ENCODE measurements at places on chromosomes 3 and 15.

DNA sequence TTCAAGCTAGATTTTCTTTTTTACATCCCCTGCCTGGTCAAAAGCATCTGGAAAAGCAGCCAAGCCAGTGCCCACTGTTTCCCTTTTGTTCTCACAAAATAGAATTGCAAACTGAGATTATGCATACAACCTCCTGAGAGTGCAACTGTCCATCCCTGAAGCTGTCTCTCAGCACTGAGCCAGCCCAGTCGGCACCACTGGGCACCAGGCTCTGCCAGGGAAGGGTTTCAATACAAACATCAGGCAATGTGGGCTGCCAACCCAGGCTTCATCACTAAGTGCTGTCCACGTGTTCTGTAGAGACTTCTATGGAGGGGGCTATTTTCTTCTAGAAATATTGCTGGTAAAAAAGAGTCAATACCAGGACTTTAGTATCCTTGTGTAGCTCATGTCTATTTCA is 356.3 kb upstream of the TBL1XR1 start:
- DNase-seq: no peak

DNA sequence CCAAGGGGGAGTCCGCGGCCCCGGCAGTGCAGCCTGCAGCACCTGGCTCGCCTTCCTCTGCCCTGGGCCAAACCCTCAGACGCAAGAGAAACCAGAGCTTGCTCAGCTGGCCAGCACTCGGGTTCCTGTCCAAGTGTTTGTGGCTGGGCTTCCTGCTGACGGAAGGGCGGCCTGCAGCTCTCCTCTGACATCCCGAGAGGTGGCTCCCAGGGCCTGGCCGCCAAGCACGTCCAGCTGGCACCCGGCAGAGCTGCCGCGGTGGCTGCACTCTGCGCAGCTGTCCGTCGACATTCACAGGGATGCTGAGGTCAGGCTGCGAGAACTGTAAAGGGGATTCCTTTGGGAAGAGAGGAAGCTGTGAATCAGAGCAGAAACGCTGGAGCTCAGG is 85.6 kb downstream of the CPN2 start:
- no peak for DNase-seq

GRCh38 chr3:20645340-20645739 is 459.3 kb upstream of the SGO1 start:
- DNase-seq: no peak

GRCh38 chr3:43871627-43872245 is 181.0 kb downstream of the ABHD5 start:
- DNase-seq: no peak

DNA sequence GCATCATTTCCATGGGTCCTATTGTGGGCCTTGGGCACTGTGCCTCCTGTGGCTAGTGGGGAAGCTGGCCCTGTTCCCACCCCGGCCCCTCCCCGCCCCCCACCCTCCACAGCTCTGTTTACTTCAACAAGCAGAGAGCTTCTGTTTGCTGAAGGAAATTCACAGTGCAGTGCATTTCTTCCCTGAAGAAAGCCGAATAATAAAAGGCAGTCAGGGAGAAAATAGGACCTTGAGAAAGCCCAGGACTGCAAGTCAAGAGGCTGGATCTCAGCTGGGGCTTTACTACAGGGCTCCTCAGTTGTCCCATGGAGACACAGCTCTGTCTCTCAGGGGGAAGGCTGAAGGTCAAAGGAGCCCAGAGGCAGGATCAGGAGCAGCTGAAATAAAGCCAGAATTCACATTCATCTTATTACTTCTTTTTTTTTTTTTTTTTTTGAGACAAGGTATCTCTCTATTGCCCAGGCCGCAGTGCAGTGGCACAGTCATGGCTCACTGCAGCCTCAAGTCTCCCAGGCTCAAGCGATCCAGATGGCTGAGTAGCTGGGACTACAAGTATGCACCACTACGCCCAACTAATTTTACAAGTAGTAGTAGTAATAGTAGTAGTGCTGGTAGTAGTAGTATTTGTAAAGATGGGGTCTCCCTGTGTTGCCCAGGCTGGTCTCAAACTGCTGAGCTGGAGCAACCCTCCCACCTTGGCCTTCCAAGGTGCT is 33.0 kb upstream of the LACTB start:
- no peak for DNase-seq

- DNase-seq: no peak
These were observed 45.3 kb upstream of the VILL start for GRCh38 chr3:37945156-37945806.

- no peak for DNase-seq
These were observed 1.5 kb downstream of the CTDSPL start for GRCh38 chr3:37862903-37863815.

DNA sequence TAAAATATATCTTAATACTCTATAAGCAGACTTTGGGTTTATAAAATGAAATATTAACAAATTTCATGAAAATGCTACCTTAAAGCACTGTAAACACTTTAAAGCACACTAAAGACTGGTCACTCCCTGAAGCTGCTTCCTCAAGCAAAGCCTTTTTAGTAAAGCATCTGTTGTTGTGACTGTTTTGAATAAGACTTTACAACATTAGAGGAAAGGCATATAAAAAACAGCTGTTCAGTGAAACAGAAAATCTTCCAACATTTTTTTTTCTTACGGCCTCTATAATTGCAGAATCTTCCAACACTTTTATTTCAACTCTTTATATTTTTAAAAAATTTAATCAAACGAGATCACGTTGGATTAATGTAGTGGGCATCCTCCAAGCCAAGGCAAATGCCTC is 48.1 kb downstream of the GRK7 start:
- DNase-seq: no peak

DNA sequence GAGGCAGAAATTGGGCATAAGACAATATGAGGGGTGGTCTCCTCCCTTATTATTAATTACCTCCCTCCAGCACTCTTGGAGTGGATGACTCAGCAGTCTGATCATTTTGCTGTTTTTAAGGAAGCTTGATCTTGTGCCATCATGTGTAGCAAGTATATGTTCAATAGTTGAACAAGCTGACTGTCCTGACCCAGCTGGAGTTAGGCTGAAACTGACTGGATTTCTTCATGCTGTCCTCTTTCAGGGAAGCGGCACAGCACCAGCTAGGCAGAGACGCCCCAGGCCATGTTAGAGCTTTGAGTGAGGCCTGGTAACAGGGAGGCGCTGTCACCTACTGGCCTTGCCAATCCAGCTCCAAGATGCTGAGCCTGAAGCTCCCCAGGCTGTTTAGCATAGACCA is 54.4 kb upstream of the KIF23 start:
- no peak for DNase-seq

DNA sequence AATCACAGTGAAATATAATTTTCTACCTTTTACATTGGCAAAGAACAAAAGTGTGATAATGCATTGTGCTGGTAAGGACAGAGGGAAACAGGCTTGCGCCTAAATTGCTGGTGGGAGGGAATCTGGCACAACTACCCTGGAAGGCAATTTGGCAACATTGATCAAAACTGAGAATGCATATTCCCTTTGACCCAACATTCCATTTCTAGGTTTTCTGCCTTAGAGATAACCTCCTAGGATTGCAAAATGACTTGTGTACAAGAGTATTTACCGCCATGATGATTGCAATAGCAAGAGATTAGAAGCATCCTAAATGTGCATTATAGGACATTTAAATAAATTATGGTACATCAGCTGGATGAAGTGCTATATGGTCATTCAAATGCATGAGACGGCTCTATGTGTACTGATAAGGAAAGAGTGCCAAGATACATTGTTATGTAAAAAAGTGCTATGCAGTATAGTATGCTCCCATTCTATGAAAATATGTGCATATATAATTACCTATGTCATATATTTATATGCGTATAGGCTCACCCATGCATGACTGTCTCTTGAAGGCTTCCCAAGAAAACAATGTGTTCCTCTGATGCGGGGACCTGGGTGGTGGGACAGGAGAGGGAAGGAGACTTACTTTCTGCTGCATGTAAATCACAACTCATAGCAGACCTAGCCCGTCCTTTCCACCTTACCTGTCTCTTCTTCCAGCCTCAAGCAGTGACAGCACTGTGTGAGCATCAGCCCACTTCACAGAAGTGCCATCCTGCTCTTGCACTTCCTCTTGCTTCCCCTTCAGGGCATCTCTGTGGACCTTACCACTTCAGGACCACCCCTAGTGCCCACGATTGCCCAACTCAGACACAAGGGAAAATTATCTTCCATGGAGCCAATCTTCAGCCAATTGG is 249.9 kb upstream of the TLE3 start:
- DNase-seq: no peak

DNA sequence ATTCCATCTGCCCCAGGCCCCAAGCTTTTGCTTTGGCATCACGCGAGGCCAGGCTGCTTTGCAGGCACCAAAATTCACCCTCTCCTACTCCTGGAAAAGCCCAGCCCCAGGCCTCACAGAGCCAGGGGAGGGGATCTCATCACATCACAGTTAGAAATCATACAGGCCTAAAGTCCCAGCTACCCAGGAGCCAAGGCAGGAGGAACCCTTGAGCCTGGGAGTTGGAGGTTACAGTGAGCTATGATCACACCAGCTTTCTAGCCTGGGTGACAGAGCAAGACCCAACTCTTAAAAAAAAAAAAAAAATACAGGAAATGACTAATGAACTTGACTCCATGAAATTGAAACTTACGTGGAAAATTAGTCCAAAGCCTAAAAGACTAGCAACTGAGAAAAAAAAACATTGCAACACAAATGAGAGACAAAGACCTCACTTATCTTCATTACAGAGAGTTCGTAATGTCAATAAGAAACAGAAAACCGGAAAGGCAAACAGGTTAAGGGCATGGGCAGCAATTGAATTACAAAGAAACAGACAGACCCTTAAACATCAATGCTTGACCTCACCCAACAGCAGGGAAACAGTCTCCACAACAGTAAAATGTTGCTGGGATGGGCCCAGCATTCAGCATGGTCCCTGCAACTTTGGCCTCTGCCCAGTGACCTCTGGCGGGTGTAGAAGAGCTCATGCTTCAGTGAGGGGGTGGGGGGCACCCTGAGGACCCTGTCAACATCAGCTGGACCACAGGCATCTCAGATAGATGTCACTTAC is 151.5 kb downstream of the LRRK1 start:
- no peak for DNase-seq

Measured in CD4-positive, alpha-beta T cell treated with Interleukin-12 subunit alpha and Interleukin-12 subunit beta, for 1 hour (primary cell).